Uterus (tissue), 4 donors: ENCODE measurements at places on chromosomes 11 and 22.

- no peaks in the 10 kb centered on the region for H3K27me3 ChIP-seq
- no peak for DNase-seq
- H3K36me3 ChIP-seq: no peaks in the 10 kb centered on the region
- H3K27ac ChIP-seq: no peak overlapping the region
Measured at GRCh38 chr11:78176605-78177141, 11.8 kb downstream of the KCTD21 start.

DNA sequence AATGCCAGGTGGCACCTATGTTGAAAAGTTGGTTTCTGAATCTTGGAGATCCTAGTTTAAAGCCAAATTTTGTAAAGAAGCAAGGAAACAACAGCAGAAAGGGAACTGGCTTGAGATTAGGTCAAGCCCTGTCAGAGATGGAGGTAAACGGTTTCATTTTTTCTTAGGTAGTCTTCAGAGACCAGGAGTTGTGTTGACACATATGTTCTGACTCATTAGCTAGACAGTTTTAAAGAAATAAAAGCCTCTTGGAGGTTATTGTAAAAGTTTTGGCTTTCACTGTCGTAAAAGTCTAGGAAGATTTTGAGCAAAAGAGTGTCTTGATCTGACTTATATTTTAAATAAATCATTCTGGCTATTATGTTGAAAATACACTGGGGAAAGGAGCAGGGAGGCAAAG, 151.5 kb upstream of the CTSC start:
- DNase-seq: no peak
- no peaks in the 10 kb centered on the region for H3K36me3 ChIP-seq
- H3K4me1 ChIP-seq: no peaks in the 10 kb centered on the region
- H3K4me3 ChIP-seq: no peak overlapping the region
- no peaks in the 10 kb centered on the region for H3K27me3 ChIP-seq
- no peak overlapping the region for H3K27ac ChIP-seq

DNA sequence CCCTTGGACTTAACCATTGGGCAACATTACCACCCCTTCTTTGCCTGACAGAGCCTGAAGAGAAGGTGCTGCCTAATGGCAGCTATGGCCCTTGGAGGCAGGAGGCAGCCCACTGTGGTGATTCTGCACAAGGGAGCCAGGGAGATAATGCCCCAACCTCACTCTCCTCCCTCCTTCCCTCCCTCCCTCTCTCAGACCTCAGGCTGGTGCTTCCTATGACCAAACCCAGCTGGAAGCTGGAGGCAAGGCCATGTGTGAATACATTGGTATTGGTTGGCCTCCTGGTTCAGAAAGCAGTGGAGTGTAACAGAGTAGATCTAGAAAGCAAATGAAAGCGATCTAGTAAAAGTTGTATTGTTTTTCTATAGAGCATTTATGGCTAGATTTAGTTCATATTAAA, 233.1 kb downstream of the CSNK2A3 start:
- H3K27ac ChIP-seq: no peak overlapping the region
- H3K36me3 ChIP-seq: no peaks in the 10 kb centered on the region
- H3K4me1 ChIP-seq: no peaks in the 10 kb centered on the region
- no peak for DNase-seq
- H3K4me3 ChIP-seq: no peak overlapping the region

DNA sequence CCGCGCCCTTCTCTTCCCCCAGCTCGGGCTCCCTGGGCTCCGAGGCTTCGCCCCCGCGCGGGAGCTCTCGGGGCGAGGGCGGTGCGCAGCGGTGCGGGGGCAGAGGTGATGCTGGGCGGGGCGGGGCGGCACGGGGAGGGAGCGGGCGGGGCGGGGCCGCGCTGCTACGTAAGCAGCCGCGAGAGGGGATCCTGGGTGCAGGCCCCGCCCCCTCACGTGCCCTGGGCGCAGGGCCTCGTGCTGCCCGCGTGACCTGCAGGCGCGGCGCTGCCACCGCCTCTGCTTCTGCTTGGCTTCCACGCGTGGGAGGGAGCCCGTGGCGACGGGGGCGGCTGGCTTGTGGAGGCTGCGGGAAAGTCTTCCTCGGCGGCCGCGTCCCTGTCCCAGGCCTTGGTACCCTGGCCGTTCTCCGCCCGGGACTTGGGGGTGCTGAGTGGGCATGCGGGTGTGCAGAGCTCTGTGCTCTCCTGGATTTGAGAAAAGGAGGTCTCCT, 132.6 kb upstream of the HSD17B12 start:
- H3K4me1 ChIP-seq: no peaks in the 10 kb centered on the region
- no peaks in the 10 kb centered on the region for H3K36me3 ChIP-seq
- peak overlapping the region; percentile 48 for H3K4me3 ChIP-seq
- no peak overlapping the region for H3K27ac ChIP-seq
- DNase-seq: peak; percentile 26

DNA sequence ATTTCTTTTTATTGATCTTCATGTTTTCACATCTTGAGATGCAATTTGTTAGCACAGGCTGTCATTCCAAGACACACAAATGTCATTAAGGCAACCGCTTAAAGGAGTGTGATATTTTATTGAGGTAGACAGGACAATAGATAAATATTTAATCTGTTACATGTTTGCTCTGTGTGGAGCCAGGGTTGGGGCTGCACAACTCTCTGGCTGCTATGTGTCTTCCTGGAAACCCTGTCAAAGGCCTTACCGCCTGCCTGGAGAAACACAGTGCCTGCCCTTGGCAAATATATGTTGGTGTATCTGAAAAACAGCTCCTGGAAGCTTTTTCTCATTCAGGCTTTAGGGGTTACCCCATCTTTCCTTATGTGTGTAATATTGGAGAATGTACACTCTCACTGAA, 139.7 kb upstream of the TEAD1 start:
- no peaks in the 10 kb centered on the region for H3K36me3 ChIP-seq
- no peaks in the 10 kb centered on the region for H3K27me3 ChIP-seq
- no peak for DNase-seq
- no peaks in the 10 kb centered on the region for H3K4me1 ChIP-seq
- H3K4me3 ChIP-seq: no peak overlapping the region
- no peak overlapping the region for H3K27ac ChIP-seq

DNA sequence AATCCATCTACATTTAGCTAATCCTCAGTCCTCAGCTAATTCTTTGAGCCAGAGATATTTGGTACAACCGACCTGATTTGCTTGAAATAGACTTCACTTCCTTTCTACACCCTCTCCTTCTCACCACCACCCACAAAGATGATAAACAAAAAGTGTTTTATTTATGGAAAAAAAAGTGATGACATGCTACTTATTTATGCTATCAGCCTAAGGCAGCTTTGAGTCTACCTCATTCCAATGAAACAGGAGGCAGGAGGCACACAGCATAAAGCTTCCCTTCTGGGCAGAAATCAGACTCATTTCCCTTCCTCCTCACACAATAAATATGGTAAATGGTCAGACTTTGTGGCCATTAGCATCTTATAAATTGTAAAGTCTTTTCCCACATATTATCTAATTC, 325.7 kb downstream of the SOX6 start:
- H3K4me3 ChIP-seq: no peak overlapping the region
- H3K36me3 ChIP-seq: no peaks in the 10 kb centered on the region
- no peak for DNase-seq
- no peaks in the 10 kb centered on the region for H3K4me1 ChIP-seq

DNA sequence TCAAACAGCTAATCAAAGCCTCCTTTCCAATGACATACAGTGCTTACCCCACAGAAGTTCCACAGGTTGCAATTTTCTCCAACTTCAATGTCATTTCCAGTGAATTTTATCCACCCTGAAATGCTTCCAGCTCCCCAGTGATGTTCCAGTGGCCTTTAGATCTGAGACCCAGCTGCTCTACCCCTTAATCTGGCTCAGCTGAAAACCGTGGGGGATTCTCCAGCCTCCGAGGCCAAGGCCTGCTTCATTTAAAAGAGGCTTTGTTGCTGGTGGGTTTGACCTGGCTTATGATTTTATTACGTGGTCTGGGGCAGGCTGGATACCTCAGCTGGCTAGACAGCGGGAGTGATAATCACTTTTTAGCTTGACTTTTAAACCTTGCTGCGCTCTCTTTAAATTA, 10.9 kb downstream of the HEPHL1 start:
- no peaks in the 10 kb centered on the region for H3K4me1 ChIP-seq
- H3K4me3 ChIP-seq: no peak overlapping the region
- no peak overlapping the region for H3K27ac ChIP-seq

- H3K36me3 ChIP-seq: no peaks in the 10 kb centered on the region
- no peak overlapping the region for H3K27ac ChIP-seq
- no peak overlapping the region for H3K4me3 ChIP-seq
- H3K27me3 ChIP-seq: no peaks in the 10 kb centered on the region
- no peaks in the 10 kb centered on the region for H3K4me1 ChIP-seq
- DNase-seq: no peak
Measured at GRCh38 chr11:65793144-65793581, 6.3 kb downstream of the OVOL1 start.

- H3K36me3 ChIP-seq: no peaks in the 10 kb centered on the region
- no peak overlapping the region for H3K4me3 ChIP-seq
- no peak for DNase-seq
- no peaks in the 10 kb centered on the region for H3K27me3 ChIP-seq
- no peaks in the 10 kb centered on the region for H3K4me1 ChIP-seq
Measured at GRCh38 chr22:24441406-24442351, 14.3 kb downstream of the ADORA2A start.

GRCh38 chr11:35553021-35553420, 27.6 kb upstream of the PAMR1 start:
- DNase-seq: no peak
- H3K27ac ChIP-seq: no peak overlapping the region
- no peaks in the 10 kb centered on the region for H3K36me3 ChIP-seq
- no peak overlapping the region for H3K4me3 ChIP-seq

- H3K4me3 ChIP-seq: no peak overlapping the region
- DNase-seq: no peak
- H3K27ac ChIP-seq: no peak overlapping the region
- no peaks in the 10 kb centered on the region for H3K36me3 ChIP-seq
- no peaks in the 10 kb centered on the region for H3K27me3 ChIP-seq
Measured at GRCh38 chr11:131544591-131544990, 174.2 kb downstream of the NTM start.

DNA sequence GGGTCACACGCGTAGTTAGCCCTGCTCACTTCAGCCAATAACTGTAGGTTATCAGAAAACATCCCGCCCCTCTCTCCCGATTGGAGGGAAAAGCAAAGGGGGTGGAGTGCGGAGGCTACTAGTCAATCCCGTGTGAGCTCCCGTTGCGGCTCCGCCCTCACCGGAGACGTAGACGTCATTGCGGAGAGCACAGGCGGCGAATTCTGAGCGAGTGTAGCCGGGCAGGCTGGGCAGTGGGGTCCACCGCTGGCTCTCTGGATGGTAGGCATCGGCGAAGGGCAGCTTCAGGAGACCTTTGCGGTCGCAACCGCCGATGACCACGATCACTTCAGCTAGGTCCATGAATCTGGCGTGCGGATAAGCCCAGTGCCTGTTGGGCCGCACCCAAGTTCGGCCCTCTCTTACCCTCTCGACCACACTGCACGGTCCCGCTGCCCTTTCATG, 4.7 kb downstream of the KLHL35 start:
- no peaks in the 10 kb centered on the region for H3K4me1 ChIP-seq
- no peak overlapping the region for H3K27ac ChIP-seq
- no peaks in the 10 kb centered on the region for H3K27me3 ChIP-seq
- no peak overlapping the region for H3K4me3 ChIP-seq
- DNase-seq: peak; percentile 85
- H3K36me3 ChIP-seq: no peaks in the 10 kb centered on the region

DNA sequence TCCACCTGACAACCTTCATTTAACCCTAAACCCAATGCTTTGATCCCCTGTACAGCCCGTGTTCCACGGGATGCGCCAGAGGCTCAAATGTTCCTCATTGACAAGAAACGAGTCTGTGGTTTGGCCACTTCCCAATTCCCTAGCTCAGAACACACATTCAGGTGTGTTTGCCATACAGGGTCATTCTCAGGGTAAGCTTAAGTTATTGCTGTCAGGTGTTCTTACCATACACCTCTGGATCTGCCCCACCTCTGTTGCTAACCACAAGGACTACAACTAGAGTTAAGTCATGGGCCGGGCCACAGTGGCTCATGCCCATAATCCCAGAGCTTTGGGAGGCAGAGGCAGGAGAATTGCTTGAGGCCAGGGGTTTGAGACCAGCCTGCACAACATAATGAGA, 45.6 kb upstream of the POLD3 start:
- no peak overlapping the region for H3K27ac ChIP-seq
- H3K27me3 ChIP-seq: no peaks in the 10 kb centered on the region
- no peak overlapping the region for H3K4me3 ChIP-seq
- H3K4me1 ChIP-seq: no peaks in the 10 kb centered on the region

DNA sequence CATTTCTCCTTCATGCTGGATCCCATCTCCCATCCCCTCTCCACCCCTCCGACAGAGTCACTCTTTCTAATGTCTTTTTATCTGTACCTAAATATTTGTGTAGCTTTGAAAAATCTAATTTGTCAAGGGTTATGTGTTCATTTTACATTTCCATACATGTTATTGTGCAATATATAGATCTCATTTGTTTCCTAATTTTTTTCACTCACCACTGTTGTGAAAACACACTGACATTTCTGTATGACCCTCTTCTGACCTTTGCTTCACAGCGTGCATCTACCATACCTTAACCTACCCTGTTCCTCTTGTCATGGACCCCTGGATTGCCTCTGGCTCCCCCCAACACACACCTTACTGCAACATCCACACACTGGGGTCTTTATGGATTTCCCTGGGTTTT, 942.9 kb downstream of the TBC1D22A start:
- H3K36me3 ChIP-seq: no peaks in the 10 kb centered on the region
- no peak overlapping the region for H3K4me3 ChIP-seq
- no peak overlapping the region for H3K27ac ChIP-seq
- H3K4me1 ChIP-seq: no peaks in the 10 kb centered on the region
- no peaks in the 10 kb centered on the region for H3K27me3 ChIP-seq

DNA sequence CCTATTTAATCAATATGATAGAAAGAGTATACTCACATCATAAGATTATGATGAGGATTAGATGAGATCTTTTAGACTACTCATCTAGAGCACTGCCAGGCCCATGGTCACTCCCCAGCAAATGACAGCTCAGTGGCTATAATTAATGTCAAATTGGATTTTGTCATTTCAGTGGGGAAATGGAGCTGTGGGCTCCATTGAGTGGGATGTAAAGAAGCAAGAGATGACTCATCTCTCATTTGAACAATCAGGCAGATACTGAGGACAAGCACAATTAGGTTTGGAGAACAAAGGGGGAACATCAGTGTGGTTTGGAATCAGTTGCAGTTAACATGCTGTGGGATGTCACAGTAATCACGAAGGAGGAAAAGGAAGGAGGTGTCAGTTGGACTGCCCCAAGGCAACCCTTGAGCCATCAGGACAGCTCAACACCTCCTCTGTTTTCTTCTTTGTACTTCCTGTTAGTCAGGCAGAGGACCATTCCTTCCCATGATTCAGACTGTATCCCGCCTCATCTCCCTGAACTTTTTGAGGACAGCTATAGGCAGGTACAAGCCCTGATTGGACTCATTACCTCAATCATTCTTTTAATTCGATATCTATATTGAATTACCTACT, 473.7 kb upstream of the ISX start:
- H3K27ac ChIP-seq: no peak overlapping the region
- no peaks in the 10 kb centered on the region for H3K4me1 ChIP-seq
- H3K36me3 ChIP-seq: no peaks in the 10 kb centered on the region
- no peak for DNase-seq

DNA sequence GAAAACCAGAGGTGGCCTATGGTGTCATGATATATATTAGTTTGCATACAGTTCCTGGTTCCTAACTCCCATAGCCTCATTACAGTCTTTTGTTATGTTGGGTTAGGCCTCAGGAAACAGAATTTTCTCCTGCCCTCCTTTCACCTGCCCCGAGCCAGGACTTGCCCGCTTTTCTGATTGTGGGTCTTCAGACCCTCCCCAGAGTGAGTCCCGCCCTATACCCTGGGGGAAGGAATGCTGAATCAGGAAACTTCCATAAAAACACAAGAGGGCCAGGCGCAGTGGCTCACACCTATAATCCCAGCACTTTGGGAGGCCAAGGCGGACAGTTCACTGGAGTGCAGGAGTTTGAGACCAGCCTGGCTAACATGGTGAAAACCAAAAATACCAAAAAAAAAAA, 70.9 kb downstream of the SLC35F2 start:
- H3K27ac ChIP-seq: no peak overlapping the region
- H3K4me3 ChIP-seq: no peak overlapping the region
- no peaks in the 10 kb centered on the region for H3K36me3 ChIP-seq
- no peaks in the 10 kb centered on the region for H3K27me3 ChIP-seq
- H3K4me1 ChIP-seq: no peaks in the 10 kb centered on the region
